Thymus (tissue), 14 donors: ENCODE measurements at places on chromosomes 3 and 15. TPM values are rescaled to one million over a fixed set of nuclear protein-coding genes. Genes with fewer than 3 reads are reported as not detected.
A peak's percentile ranks its signal among the peaks of the same experiment; 100 is the strongest.

- DNase-seq = no peak
Measured at GRCh38 chr3:42593635-42594034, 3.0 kb downstream of the SS18L2 start.

ARL8B gene
- total RNA-seq = 29.8 TPM

P2RY12 gene
- 2.9 TPM for total RNA-seq

LINGO1 gene
- 0.24 TPM for total RNA-seq

DNA sequence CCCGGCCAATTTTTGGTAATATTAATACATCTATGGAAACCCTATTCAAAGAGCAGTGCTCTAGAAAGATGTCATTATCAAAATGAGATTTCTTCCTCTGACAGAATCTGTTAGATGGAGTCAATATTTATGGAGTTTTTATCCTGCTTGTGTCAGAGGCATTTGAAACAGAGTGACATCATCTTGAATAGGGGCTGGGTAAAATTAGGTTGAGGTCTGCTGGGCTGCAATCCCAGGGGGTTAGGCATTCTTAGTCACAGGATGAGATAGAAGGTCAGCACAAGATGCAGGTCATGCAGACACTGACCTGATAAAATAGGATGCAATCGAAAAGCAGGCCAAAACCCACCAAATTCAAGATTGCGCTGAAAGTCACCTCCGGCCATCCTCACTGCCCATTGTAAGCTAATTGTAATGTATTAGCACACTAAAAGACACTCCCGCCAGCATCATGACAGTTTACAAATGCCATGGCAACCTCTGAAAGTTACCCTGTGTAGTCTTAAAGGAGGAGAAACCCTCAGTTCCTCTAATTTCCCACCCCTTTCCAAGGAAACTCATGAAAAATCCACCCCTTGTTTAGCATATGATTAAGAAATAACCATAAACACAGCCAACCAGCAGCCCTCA is 27.3 kb upstream of the CCDC50 start:
- no peak for DNase-seq

IGSF10 gene
- 1.9 TPM for total RNA-seq

DNA sequence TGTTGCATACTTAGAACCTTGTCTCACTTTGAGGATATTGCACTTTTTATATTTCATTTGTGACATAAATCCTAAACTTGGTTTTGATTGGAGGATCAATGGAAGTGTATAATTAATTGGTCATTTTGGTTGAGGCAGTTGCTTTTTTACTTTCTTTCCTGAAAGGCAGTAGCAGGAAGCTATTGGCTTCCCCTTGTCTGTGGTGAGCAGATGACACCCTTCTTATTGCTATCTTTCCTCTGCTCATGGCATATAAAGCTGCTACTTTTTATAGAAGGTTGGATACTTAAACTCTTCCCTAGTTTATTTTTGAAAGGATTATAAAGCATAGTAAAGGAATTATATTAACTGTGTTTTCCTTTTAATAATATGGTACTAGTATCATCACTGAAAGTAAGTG is 28.6 kb downstream of the FAM98B start:
- no peak for DNase-seq

GRCh38 chr15:90401495-90401894 is 13.5 kb downstream of the IQGAP1 start:
- DNase-seq = no peak

SCN5A gene
- 0.05 TPM for total RNA-seq

- DNase-seq = no peak
Measured at GRCh38 chr3:25527801-25528200, 99.7 kb downstream of the RARB start.

INSYN1 gene
- total RNA-seq = 0.61 TPM

DNA sequence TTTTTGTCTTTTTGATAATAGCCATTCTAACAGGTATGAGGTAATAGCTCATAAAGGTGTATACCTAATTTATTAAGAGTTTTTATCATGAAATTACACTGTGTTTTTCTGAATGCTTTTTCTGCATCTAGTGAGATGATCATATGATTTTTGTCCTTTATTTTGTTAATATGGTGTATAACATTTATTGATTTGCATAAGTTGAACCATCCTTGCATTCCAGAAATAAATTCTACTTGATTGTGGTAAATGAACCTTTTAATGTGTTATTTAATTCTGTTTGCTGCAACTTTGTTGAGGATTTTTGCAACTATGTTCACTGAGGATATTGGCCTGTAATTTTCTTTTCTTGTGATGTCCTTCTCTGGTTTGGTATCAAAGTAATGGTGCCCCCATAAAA is 28.0 kb upstream of the PCSK6 start:
- no peak for DNase-seq

DNA sequence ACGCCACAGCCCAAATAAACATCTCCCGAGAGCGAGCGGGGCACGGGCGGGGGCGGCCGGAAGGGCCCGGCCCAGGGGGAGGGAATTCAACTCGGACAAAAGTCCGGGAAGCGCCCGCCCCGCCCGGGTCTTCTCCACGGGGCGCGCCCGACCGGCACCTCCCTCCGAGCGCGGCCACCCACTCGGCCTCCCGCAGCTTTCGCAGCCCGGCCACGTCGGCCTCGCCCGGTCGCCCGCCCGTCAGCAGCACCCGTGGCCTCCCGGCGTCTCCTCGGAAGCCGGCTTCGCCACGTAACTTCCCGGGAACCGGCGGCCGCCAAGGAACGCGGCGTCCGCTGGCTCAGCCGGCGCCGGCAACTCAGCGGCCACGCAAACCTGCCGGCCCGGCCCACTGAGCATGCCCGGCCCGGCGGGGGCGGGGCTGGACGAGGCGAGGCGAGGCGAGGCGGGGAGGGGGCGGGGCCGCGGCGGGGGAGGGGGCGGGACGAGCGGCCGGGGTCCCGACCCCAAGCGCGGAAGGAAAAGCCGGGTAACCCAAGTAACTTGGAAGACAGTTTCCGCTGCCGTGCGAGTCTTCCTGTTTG is at the start of gene TJP1:
TJP1 (minus strand) TSS at position 369 of the 584 bp plus-strand sequence. CDS start 440 bp downstream, outside the sequence.
- DNase-seq = no peak

DNA sequence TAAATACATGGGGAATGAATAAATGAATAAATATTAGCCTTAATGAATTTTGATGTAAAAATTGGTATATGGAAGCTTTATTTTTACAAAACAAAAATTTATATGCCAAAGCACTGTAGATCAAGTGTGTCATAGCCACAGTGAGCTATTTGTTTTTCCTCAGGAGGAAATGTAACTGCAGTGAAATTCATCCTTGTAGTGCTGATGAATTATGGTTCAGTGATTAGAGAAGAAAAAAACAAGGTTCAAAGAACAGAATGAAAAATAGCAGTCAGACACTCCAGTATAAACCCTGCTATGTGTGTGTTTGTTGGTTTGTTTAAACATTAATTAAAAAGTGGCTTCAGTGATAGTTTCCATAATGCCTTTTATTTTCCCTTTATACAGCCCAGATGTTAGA is 228.0 kb upstream of the GPR149 start:
- no peak for DNase-seq

STRC gene
- total RNA-seq = 0.05 TPM

DNA sequence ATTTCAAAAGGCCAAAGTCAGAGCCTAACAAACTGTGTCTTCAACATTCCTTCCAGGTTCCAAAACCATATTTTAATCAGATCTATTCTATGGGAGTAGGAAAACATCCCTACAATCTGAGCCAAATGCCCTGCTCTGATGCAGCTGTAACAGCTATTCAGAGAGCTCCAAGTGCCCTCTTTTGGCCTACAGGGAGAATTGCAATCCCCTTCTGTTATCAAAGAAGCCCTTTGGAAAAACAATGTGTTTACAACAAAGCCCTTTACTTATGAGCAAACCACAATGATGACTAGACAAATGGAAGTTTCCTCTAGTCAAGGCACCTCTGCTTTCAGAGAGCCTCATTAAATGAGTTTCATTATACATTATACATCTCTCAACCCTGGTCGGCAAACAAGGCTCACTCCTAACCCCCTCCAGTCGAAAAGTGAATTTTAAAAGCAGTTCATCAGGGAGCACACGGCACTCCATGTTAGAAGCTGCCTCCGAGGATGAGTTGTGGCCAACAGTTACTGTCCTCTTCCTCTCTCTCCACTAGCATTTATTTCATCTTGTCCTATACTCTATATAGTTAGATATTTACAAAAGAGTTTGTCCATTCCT is 42.6 kb upstream of the TMCO5A start:
- DNase-seq = no peak

DNA sequence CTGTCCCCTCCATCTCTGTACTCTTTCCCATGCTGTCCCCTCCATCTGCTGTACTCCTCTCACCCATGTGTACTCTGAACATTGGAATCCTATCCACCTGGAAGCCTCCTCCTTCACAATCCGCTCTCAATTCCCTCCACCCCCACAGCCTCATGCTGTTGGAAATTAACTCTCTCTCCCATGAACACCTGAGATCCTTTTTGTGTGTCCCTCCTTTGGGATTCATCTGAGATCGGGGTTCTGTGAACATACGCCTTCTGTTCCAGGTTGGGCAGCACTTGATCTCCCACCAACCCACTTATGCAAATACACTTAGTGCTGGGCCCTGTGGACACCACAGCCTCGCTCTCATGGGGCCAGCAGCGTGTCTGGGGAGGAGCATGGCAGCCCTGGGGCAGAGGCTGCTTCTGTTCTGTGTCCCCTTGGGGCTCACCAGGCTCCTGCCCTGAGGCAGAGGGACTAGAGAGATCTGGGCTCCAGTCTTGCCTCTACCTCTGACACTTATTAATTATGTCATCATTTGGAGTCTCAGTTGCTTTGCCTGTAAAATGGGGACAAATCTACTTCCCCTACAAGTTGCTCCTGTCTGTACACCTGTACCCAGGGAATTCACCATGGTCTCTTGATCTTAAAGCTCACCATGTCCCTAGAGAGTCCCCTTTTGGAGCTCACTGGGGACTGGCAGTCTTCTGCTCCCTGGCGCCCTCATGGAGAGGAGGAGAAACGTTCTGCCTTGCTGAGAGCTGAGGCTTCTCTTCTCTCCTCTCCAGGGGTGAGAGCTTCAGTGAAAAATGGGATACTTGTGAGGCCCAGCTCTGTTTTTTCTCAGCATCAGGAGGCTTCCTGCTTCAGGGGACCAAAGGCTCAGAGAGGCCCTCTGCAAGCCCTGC is 42.7 kb downstream of the ITGA11 start:
- no peak for DNase-seq

GRCh38 chr15:98628216-98628615 is 20.1 kb upstream of the IGF1R start:
- DNase-seq = no peak

CKMT1B gene
- total RNA-seq = 0.09 TPM

DNA sequence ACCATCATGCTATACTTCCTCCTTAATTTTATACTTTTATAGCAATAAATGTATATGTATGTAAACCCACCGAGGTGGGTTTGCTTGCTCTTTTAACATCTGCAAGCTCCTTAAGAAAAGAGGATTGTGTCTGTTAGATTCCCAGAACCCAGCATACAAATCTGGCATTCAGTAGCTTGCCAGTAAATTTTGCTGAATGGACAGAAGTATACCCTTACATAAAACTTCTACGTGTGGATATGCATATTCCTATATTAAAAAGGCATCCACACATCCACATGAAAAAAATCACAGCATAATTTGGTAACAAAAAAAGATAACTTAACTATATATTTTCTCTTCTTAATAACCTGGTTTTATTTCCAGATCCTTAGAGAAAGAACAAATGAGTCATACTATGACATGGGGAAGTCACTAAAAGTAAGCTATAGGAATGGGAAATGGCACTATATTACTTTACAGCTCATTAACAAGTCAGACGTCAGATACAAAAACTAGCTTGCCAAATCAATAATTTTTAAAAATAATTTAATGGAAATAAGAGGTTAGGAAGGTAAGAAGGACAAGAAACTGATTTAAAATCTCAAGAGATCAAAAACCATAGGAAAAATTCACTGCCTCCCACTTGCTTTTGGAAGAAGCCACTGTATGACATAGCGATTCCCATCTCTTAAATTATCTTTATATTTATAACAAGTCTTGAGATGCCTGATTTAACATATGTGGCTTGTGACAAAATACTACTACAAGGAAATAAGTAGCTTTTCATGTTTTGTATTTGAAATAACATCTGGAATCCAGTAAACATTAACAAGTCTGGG is 68.7 kb downstream of the SUMF1 start:
- no peak for DNase-seq

SEMA7A gene
- 22.0 TPM for total RNA-seq

GRCh38 chr15:100914876-100915275 is 4.3 kb upstream of the LRRK1 start:
- DNase-seq = no peak

GRCh38 chr3:9902372-9903237 is at the start of gene IL17RE:
Gene IL17RE, plus strand, starts transcription at chr3:9902848. Its CDS starts 85 bp downstream, at chr3:9902933.
- peak; percentile 55 for DNase-seq

VEPH1 gene
- total RNA-seq = 0.19 TPM

GRCh38 chr3:33722191-33722590 is 4.1 kb upstream of the CLASP2 start:
- DNase-seq = no peak

- DNase-seq = no peak
Measured at GRCh38 chr15:70882361-70882760, 9.9 kb downstream of the THAP10 start.

NOX5 gene
- total RNA-seq = 0.19 TPM

SMCO1 gene
- not detected for total RNA-seq

ARL14 gene
- 1.1 TPM for total RNA-seq

GRCh38 chr3:62622553-62623174 is 249.3 kb upstream of the FEZF2 start:
- DNase-seq = peak; percentile 3

DNA sequence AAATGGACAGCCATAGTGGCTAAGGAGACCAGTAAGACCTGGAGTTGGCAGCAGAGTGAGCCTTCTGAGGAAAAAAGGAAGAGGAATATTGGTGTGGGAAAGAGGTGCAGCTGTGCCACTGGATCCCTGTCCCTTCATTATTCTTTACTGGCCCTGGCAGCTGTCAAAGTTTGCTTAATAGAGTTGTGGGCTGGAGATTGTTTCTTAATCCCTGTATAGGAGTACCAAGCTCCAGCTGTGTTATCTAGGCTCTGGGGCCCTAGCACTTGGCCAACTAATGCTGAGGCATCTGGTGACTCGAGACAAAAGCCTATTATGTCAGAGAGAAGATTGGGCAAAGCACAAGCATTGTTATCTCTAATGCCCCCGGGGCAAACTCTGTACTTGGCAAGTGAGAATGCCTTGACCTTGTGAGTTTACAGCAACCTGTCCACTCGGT is 61.4 kb downstream of the ZNF609 start:
- DNase-seq = no peak

DNA sequence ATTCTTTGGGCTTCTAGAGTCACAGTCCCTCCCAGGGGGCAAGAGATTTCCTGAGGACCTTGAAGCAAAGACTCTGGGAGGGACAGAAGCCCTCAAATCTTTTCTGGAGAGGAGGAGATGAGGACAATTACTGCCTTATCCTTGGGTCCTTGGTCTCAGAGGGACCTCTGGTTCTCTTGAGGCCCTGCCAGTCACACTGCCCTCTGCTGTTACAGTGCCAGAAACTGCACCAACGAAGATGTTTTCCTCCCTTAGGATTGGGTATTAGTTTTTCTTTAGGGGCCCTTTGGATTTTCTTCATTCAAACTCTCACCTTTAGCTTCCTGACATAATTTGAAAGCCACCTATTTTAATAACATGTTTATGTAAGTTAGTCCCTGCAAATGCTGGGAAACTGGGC is 58.2 kb upstream of the SCN5A start:
- no peak for DNase-seq

CPLX3 gene
- total RNA-seq = 0.05 TPM

POPDC2 gene
- total RNA-seq = 3.0 TPM

- DNase-seq = no peak
Measured at GRCh38 chr3:182464513-182465145, 328.7 kb upstream of the ATP11B start.
